ENCODE measurements at places on chromosomes 1 and 21.

DNA sequence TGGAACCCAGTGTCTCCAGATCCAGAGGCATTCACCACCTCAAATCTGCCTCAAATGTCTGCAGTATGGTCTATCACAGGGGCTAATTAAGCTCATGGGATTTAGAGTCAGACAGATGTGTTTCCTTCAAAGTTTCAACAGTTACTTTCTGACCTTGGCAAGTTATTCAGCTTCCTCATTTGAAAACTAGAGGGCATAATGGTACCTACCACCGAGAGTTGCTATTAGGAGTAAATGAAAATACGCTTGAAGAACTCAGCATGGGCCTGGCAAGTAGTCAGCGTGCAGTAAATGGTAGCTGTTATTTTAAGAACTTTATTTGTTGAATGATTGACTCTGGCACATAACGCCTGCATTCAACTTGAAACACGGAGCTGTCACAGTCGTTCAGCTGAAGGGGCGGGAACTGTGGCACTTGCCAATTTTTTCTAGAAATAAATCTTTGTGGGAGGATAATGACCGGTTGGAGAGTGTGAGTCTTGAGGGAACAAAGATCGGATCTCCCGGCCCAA is 1.2 kb upstream of the CAP1 start:
- no peaks in the 10 kb centered on the region for H3K27me3 ChIP-seq
- H3K4me1 ChIP-seq: peaks cover 53% of the 10 kb centered on the region
- no peak for DNase-seq
- peak overlapping the region; percentile 95 for H3K27ac ChIP-seq

GRCh38 chr1:39282537-39283216 is 78.2 kb downstream of the MACF1 start:
- DNase-seq: no peak
- H3K27ac ChIP-seq: no peak overlapping the region
- peaks cover 11% of the 10 kb centered on the region for H3K4me1 ChIP-seq
- no peak overlapping the region for H3K4me3 ChIP-seq
- H3K36me3 ChIP-seq: peaks cover 56% of the 10 kb centered on the region
- H3K27me3 ChIP-seq: no peaks in the 10 kb centered on the region

GRCh38 chr21:21666689-21667088 is 668.5 kb downstream of the NCAM2 start:
- H3K4me3 ChIP-seq: no peak overlapping the region
- H3K27me3 ChIP-seq: no peaks in the 10 kb centered on the region
- DNase-seq: no peak
- no peaks in the 10 kb centered on the region for H3K36me3 ChIP-seq
- H3K4me1 ChIP-seq: no peaks in the 10 kb centered on the region
- no peak overlapping the region for H3K27ac ChIP-seq

- no peak for DNase-seq
- no peaks in the 10 kb centered on the region for H3K27me3 ChIP-seq
Observed at GRCh38 chr1:232542633-232543593, 87.0 kb downstream of the SIPA1L2 start.

DNA sequence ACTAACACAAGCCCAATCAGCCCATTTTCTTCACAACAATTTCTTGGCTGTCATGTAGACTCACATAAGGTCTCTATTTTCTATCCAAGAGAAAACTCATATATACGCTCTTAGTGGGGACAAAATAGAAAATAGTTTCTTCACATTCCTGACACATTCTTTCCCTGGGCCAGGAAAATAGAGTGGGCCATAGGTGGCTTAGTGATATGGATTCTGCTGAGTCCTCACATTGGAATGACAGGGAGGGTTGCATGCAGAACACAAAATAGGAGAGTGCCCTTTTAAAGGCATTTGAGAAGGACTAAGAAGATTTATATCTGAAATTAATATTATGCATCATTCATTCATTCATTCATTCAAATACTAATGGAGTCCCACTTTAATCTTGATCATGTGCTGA is 207.7 kb downstream of the LYPLAL1 start:
- no peak for DNase-seq
- H3K36me3 ChIP-seq: no peaks in the 10 kb centered on the region
- no peak overlapping the region for H3K4me3 ChIP-seq
- H3K4me1 ChIP-seq: no peaks in the 10 kb centered on the region
- peaks cover 5% of the 10 kb centered on the region for H3K27me3 ChIP-seq
